Kidney capillary endothelial cell (primary cell): ENCODE measurements at places on chromosomes 13 and 19.

GRCh38 chr19:18379803-18380747 is 5.9 kb upstream of the GDF15 start:
- no peak for DNase-seq

DNA sequence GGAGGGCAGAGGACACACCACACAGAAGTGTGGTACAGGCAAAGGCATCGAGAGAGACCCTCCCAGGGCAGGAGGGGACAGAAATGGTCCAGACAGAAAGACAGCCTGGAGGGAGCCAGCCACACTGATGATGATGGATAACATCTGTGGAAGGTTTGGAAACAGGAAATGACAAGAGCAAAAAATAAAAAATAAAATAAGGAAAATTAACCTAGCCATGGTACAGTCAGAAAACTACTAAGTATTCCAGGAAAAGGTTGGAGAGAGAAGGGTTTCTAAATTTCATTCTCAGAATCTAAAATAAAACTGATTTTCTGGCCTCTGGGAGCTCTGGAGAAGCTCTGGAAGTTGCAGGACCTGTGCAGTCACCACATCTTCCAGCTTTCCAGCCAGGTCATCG is 115.2 kb upstream of the VSTM2B start:
- no peak for DNase-seq

DNA sequence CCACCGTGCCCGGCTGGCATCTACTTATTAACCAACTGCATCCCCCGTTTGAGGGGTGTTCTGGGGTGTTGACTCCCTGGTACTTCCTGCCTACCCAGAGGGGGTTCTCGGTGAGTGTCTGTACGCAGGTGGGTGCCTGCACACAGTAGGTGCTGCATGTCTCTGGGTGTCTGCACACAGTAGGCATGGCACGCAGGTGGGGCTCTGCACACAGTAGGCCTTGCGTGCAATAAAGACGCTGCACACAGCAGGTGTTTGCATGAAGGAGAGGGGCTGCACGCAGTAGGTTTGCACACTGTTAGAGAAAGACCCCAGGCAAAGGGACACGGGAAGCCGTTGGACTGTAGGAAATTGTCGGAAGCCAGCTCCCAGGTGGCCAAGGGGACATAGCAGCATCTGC is 11.2 kb downstream of the GADD45B start:
- DNase-seq = no peak

DNA sequence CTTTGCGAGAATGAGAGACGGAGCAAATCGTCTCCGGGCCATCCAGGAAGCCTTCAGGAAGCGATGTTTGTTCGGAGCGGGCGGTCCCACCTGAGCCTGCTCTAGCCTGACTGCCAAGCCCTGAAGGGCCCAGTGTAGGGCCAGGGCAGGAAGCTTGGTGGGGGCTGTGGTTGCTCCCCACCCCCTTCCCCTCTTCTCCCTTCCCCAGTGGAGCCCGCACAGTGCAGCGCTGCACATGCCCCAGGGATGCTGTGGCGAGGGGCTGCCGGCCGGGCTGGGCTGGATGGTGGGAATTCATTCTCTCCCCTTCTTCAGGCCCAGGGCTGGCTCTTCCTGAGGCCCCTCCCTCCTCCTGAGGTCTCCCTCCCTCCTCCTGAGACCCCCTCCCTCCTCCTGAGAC is 7.1 kb upstream of the GRTP1 start:
- DNase-seq = no peak

GRCh38 chr19:44675521-44675920 is 4.2 kb downstream of the CEACAM19 start:
- no peak for DNase-seq

DNA sequence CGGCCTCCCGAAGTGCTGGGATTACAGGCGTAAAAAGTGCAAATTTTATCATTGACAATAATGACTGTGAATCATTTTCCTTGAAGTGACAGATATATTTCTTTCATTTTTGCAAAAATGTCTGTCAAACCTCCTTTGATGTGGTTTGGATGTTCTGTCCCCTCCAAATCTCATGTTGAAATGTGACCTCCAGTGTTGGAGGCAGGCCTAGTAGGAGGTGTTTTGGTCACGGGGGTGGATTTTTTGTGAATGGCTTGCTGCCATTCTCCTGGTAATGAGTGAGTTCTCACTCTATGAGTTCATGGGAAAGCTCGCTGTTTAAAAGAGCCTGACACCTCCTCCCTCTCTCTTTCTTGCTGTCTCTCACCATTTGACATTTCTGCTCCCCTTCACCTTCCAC is 5.5 kb upstream of the SLC1A6 start:
- no peak for DNase-seq

DNA sequence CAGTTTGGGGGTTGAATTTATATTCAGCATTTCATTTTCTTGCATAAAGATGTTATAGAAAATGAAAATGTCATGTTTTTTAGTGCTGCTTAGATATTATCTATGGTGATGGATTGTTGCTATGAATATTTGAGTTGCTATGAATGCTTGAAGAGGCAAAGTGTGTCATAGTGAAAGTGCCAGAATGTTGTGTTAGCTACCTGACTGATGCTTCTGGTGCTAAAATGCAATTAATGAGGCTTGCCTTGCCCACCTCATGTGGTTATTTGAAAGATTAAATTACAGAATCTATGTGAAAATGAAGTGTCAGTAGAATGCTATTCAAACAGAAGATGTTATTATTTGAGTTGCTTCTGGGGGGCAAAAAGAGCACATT is 62.7 kb upstream of the MYCBP2 start:
- no peak for DNase-seq

GRCh38 chr19:14769201-14769600 is 9.2 kb downstream of the ADGRE2 start:
- no peak for DNase-seq

- no peak for DNase-seq
Observed at GRCh38 chr13:75938811-75939560, 302.9 kb downstream of the LMO7 start.

DNA sequence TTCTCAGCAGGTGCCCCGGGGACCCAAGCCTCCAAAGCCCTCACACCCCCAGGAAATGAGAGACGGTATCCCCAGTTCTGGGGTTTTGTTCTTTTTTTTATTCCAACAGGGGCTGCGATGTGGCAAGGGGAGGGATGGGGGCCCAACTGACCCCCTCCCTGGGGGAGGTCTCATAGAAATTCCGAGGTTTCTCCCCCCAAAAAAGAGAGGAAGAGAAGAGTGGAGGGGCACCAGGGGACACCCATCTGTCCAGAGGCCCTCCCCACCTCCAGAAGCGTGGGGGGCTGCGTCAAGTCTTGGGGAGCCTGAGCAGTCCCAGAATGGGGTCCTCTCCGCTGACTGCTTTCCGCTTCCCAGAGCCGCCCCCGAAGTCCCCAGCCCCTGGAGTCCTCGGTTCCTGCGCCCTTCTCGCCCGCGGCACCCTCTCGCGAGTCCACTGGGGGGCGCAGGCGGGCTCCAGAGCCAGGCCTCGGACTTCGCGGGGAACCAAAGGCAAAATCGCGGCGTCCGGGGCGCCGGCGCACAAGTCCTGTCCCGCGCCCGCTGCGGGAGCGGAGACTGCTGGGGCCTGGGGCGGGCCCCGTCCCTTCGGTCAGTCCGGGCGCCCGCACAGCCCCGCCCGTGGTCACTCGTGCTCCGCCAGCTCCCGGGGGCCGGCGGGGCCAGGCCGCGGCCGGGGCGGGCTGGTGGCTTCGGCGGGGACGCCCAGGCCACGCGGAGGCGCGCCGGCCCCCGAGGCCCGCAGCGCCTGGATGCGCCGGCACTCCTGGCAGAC is 4.4 kb upstream of the ATP1A3 start:
- DNase-seq = peak; percentile 10

DNA sequence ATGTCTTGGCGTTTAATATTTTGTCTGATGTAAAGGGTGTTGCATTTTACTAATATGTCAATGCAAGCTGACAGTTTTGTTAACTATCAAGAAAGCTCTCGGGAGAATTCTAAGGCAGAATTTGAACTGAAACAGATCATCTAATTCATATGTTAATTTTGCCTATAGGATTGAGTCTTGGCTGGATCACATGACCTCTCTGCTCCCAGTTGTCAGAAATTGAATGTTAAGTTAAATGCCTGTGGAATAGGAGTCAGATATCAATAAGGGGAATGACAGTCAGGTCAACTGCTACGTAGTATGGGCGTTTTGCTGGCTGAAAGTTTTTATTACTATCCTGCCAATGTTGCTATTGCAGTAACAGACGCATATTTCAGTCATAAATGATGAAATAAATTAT is 358.5 kb downstream of the MYO16 start:
- DNase-seq = no peak

- DNase-seq = no peak
Observed at GRCh38 chr13:43185226-43185625, 161.8 kb downstream of the DNAJC15 start.

GRCh38 chr19:41928754-41929535 is 696 bp upstream of the ERFL start:
- DNase-seq = no peak

GRCh38 chr19:12944104-12944674 is 1.5 kb upstream of the RAD23A start:
- DNase-seq = no peak

GRCh38 chr19:34459614-34460013 is 21.9 kb upstream of the WTIP start:
- no peak for DNase-seq

GRCh38 chr13:51453959-51454703 is 1.3 kb upstream of the INTS6 start:
- no peak for DNase-seq

GRCh38 chr13:106291006-106291405 is 244.5 kb downstream of the EFNB2 start:
- no peak for DNase-seq

- no peak for DNase-seq
Observed at GRCh38 chr13:93199856-93200255, 26.8 kb upstream of the GPC6 start.

DNA sequence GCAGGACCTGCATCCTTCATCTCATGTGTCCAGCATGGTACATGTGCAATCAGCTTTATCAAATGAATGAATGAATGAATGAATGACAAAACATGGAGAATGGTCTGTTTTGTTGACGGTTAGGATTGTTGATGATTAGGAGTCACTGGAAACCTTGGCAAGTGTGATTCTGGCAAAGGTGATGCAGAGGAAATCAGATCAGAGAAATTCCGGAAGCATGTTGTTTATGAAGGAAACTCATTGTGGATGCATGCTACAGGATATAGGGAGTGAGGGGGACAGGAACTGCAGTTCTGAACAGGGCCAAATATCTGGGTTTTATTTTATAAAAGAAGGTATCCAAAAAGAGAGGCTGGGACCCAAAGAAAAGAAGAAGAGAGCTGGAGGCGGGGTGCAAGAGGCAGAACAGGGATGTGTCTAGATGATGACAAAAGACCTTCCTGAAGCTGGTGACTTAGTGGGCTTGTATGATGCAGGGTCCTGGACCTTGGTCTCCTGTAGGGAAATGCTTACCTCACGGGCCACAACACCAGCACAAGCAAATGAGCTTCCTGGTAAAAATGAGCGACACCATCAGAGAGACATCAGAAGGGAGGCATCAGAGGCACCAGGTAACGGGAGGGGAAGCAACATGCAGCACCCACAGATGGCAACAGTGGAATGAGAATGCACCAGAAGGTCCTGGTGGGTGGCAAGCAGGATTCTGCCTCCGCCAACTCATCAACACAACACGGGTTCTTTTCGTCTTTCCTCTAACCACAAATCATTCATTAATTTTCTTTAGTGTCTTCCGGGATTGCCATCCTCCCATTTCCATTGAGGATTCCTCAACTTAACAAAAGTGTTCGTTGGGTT is 159.6 kb downstream of the FOXO1 start:
- peak; percentile 84 for DNase-seq

DNA sequence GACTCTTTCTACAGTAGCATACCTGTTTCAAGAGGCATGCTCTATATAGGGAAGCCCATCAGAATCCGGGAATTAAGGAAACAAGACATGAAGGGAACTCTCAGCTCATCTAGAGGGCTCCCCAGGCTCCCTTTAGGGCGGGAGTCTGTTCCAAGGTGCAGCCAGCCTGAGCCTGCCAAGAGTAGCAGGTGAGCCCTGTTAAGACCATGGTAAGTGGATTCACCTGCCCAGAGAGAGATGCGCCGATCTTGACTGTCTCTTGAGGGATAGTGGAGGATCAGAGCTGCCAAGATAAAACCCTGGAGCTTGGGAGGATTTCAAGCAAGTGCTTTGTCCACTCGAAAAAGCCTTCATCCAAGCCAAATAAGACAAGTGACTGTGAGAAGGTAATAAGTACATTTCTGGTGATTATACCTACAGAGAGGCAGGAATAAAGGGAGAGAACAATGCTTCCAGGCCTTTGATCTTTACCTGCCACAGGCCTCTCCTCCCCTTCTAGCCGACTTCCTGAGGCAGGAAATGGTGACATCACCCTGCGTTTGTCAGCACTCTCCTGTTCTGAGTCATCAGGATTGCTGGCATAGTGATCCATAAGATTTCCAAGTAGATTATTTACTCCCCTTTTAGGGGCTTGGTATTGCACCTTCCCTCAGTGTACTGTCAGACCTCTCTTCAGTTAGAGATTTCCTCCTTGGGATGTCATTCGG is 31.5 kb downstream of the KLF5 start:
- DNase-seq = peak; percentile 90

- no peak for DNase-seq
Observed at GRCh38 chr13:21235174-21235573, 58.7 kb downstream of the MRPL57 start.

DNA sequence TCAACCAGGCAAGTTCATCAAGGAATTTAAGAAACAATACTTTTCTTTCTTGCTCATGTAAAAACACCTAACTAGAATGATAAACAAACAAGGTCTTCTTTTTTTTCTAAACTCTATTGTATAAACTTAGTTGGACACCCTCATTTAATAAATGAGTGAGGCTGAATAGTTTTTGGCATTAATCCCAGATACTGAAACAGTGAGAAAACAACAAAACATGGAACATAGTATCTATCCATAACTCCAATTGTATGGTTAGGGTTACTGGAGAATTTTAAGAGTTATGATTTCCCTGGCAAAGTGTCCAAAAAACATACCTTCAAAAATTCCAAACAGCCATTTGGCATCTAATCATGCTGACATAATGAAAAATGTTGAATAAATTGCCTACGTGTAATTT is 5.8 kb upstream of the POMP start:
- no peak for DNase-seq

- DNase-seq = no peak
Observed at GRCh38 chr13:50713523-50714248, 129.8 kb downstream of the DLEU7 start.

DNA sequence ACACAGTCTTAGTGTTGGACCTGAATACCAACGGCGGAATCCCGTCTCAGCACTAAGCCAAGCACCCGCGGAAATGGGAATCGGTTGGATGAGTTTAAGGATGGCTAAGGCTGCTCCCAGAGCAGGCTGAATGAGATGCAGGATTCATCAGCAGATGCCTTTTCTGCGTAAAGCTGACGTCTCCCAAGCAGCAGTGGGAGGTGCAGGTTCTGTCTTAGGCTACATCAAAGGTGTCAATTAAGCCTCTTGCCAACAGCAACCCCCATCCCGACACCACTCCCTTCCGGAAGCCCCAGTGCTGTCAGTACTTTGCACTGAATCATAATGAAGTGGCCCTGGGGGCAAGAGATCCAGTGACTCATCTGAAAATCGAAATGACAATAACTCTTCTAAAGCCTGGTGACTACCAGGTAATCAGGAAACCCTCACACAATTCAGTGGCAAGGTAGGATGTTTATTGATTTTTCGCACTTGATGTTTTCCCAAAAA is 275.6 kb downstream of the DCLK1 start:
- DNase-seq = peak; percentile 53

- DNase-seq = no peak
Observed at GRCh38 chr13:59873856-59874255, 289.9 kb downstream of the DIAPH3 start.

GRCh38 chr19:10878253-10878652 is 6.9 kb downstream of the CARM1 start:
- no peak for DNase-seq

- no peak for DNase-seq
Observed at GRCh38 chr13:27679396-27679795, 57.7 kb downstream of the POLR1D start.

GRCh38 chr13:77333594-77333993 is 6.7 kb upstream of the MYCBP2 start:
- DNase-seq = no peak
